CD4-positive, alpha-beta T cell treated with Interleukin-17A for 4 hours (primary cell): ENCODE measurements at places on chromosomes 1 and 21.

DNA sequence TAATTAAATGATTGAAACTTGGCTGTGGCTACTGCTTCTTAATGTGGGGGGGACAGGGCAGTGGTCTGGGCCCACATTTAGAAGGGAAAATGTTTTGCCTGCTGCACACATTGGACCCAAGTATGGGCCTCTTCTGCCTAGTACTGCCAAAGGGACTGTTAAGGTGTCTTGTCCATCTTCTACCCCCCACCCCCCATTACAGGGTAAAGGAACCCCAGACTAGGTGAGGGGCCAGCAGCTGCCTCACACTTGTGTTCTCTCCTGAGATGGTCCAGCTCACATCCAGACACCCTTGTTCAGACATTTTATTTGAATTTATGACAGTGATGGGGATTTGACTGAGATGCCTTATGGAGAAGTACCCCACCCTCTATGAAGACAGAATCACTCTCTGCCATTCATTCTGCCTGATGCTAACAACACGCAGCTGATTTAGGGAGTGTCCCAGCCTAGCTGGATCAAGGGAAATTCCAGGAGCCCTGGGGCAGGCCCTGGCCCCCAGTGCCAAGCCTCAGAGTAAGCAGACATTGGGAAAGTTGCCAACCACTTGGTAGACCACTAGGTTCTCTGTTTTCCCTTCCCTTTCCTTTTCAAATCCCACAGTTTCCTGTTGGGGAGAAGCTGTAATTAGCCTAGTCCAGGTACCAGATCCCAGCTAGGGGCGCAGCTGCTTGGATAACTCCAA, 42.1 kb downstream of the YARS1 start:
- no peak for DNase-seq

- no peak for DNase-seq
Observed at GRCh38 chr1:110133436-110133835, 16.9 kb upstream of the SLC6A17 start.

DNA sequence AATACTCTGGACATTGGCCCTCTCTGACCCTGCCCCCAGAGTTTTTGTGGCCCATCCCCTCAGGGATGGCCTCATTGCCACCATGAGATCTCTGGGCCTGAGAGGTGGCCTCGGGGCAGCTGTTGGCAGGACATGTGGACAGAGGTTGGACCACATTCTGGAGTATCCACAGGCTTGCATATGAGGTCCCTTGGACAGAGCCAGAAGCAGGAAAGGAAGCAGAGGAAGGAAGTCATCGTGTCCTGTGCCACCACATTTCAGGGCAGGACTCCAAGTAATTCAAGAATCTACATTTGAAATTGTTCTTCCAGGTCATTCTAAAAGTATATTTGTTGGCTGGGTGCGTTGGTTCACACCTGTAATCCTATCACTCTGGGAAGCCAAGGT, 95.9 kb upstream of the PPP2R5A start:
- DNase-seq: no peak

- DNase-seq: no peak
Observed at GRCh38 chr1:228799924-228800323, 64.6 kb downstream of the RHOU start.

- no peak for DNase-seq
Observed at GRCh38 chr1:205168291-205168690, 43.2 kb downstream of the DSTYK start.

- peak; percentile 9 for DNase-seq
Observed at GRCh38 chr1:204992201-204992997, 50.6 kb upstream of the CNTN2 start.
